ENCODE measurements at places on chromosomes 6 and 20.

GRCh38 chr6:13760307-13761304 is 49.0 kb upstream of the RANBP9 start:
- DNase-seq, result peak; percentile 19

GRCh38 chr6:43970068-43970912 is 157.0 kb downstream of the MRPL14 start:
- DNase-seq, result no peak

GRCh38 chr6:166752097-166752496 is 125.0 kb upstream of the RPS6KA2 start:
- no peak for DNase-seq

GRCh38 chr20:49424536-49424935 is 57.9 kb downstream of the KCNB1 start:
- no peak for DNase-seq

GRCh38 chr6:8683204-8683603 is 247.9 kb upstream of the SLC35B3 start:
- no peak for DNase-seq

DNA sequence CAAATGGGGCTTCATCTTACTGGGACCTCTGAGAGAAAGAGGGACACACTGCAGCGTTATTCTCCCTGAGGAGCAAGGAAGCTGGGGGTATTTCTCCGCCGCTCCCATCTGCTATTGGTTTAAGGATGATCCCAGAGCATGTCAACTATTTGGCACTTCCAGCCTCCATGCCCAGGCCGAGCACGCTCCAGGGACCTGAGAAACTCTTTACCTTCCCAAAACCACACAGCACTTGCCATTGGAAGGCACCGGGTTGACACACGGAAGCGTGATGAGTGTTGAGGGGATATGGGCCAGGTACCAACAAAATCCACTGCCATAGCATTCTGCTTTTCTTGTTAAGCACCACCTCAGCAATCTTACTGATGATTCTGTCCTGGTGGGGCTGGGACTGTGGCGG is 92.4 kb upstream of the SLC24A3 start:
- DNase-seq, result no peak

- DNase-seq, result no peak
Observed at GRCh38 chr20:63023071-63023935, 16.5 kb upstream of the BHLHE23 start.

DNA sequence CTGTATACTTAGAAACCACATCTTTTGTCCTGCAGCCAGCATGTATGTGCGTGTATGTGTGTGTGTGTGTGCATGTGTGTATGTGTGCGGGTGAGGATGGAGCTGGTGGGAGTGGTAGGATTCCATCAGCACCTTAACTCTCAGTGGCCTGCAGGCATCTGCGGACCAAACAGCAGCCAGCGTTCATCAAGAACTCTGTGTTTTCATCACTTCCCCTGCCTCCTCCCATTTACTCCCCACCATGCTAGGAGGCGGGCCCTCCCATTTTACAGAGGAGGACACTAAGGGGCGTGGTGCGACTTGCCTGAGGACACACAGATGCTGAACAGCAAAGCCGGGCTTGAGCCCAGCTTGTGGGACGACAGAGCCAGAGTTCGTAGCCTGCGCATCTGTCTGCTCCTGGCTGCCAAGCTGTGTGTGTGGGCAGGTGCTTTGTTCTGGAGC is 8.9 kb downstream of the VSTM2L start:
- DNase-seq, result no peak

- DNase-seq, result peak; percentile 22
Observed at GRCh38 chr20:54088430-54088829, 18.0 kb upstream of the BCAS1 start.

DNA sequence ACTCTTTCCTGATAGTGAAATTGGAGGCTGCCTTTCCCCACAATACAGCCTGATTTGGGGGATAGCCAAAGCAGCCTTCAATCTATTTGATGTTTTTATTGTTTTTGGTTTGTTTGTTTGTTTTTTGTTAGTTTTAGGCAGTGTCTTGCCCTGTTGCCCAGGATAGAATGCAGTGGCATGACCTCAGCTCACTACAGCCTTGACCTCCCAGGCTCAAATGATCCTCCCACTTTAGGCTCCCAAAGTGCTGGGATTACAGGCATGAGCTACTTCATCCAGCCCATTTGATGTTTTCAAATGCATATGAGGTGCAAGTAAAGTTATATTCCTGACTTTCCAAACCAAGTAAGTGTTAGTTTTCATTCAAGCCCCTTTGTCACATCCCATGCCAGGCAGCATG is 41.3 kb upstream of the SEC63 start:
- DNase-seq, result no peak

GRCh38 chr6:156508923-156509322 is 268.3 kb upstream of the ARID1B start:
- DNase-seq, result no peak

DNA sequence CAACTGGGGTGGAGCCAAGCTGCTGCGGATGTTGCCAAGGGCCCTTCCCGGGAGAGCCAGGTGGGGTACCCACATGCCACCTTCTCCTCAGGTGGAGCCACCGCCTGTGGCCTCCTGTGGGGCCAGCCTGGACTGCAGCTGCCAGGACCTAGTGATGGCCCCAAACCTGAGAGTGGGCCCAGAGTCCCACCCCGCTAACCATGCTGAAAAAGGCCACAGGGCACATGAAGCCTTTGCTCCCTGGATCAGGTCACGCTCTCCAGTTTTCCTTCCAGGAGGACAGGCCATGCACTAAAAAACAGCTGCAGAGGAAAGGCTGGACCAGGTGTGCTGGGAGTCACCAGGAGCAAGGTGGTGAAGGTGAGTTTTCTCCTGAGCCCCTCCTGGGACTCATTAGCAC is 73.9 kb upstream of the SLC22A16 start:
- no peak for DNase-seq

DNA sequence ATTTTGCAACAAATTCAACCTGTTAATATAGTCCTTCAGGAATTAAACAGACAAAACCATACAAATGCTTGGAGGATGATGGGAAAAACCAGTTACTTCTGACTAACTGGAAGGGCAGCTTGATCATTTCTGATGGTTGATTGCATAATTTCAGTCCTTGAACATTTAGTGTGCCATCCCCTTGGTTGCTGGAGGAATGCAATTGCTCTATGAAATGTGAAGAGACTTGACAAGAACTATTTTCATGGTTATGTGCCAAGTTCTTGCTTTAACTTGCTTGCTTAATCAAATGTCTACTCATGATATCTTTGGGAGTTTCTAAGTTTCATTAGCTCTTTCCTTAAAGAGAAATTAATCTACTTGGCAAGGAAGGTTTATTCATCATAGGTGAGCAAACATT is 45.2 kb downstream of the ANKEF1 start:
- DNase-seq, result peak; percentile 26

GRCh38 chr6:95973976-95974375 is 41.8 kb upstream of the FUT9 start:
- no peak for DNase-seq

DNA sequence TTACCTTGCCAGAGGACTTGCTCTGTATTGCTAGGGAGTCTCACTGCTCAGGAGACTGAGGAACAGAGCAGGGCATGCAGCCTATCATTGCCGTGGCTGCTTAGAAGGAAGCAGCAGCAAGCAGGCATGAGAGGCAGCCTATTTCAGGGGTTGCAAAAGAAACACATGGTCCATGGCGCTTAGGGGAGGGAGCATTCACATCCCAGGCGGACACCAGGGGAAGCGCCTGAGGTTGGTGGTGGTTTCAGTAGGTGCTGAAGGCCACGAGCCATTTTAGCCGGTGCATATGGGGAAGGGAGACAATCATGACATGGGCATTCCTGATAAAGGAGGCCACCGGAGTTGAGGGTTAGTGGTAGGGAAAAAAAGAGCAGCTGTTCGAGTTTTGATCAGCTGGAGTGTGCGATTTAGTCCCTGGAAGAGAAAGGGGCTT is 20.9 kb downstream of the FARS2 start:
- no peak for DNase-seq

DNA sequence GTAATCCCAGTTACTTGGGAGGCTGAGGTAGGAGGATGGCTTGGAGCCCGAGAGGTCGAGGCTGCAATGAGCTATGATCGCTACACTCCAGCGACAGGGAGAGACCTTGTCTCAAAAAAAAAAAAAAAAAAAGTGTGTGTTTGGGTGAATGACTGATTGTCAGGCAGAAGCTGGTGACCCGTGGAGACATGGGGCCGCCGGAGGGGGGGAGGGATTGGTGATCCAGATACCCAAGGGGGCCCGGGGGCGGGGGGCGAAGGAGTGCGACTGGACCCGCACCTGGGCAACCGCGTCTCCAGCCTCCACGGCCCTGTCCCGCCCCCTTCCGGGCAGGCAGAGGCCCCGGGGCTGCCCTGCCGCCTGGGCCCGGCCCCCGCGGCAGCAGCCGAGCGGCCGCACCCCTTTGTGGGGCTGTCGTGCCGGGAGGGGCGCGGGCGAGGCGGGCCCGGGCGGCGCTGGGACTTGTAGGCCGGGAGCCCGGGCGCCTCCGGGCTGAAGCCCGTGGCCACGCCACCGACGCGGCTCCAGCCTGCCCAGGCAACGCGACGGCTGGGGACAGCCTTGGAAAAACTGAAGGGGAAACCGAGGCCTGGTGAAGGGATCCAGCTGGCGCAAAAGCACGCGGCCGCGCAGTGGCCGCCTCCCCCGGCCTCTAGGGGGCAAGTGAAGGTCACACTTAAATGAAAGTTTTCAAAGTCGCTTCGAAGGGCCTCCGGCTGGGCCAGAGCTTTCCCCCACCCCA is 2.1 kb upstream of the RBM38 start:
- no peak for DNase-seq

DNA sequence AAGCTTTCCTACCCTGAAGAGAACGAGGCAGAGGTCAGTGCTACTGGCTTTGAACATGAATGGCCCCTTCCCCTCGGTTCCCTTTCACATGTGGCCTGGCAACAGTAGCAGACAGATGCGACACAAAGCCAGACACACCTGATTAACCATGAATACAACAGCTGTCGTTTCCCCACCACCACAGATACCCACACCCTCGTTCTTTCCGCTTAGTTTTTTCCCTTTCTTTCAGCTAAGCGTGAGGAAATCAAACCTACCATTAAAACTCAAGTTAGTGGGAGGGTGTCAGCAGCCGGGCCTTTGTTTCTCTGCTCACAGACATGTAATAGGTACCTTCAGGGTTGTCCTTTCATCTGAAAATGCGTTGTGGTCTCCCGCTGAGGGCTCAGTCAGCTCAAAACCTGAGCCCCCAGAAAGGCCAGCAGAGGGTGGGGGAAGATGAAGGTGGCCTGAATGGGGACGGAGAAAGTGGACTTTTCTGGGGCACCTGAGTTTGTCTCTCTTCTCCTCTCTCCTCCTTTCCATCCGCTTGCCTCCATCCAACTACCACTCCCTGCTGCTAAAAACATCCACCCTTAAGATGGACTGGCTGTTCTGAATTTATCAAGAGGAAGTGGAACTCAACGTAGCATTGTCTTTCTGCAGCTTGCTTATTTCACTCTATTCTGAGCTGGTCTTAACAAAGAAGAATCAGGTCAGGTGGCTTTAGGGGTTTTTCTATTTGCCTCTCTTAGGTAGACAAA is 516.6 kb upstream of the JARID2 start:
- DNase-seq, result no peak

DNA sequence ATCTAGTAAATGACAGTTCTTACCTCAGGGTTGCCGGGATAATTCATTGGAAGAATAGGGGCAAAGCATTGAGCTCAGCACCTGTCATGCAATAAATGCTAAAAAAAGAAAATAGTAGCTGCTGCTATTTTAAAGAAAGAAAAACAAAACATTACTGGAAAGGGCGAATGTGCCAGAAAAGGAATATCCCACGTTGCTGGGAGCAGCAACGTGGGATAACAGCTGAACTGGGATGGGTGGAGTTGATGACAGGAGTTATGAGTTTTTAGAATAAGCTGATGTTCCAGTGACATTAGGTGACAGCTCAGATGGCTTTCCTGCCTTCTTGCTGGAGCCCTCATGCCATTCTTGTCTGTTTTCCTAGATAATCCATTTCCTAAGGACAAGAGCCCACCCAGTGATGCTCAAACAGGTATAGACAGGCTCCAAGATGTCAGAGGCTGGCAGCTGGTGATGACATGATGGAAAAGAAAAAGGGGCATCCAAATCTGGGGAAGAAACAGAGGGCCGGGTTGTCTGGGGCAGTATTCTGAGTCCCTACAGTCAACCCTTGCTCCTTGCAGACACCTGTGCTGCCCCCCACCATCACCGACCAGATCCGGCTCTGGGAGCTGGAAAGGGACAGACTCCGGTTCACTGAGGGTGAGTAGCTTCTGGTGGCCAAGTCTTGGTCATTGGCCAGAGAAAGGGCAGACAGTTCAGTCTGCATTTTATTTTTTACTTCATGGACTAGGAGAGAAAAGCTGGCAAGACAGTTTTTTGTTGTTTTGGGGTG is 1.1 kb upstream of the VARS2 start:
- DNase-seq, result no peak

GRCh38 chr6:96898241-96898851 is 655 bp upstream of the NDUFAF4 start:
- DNase-seq, result peak; percentile 5

DNA sequence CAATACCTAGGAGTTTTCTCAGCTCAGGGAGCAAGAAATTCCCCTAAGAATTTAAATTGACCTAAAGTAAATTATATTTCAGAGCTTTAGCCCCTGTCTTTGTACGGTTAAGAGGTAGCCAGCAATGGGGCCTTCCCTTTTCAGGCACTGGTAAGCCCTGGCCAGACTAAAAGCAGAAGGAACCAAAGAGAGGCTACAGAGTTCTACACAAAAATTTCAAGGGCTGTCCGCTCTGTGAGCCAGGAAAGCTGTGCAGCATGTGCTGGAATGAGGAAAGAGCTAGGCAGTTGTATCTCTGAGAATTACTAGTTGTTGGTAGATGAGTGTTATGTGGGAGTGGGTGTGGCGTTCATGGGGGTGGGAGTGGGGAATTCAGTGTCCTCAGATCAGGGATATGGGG is 96.3 kb upstream of the MAFB start:
- DNase-seq, result no peak

DNA sequence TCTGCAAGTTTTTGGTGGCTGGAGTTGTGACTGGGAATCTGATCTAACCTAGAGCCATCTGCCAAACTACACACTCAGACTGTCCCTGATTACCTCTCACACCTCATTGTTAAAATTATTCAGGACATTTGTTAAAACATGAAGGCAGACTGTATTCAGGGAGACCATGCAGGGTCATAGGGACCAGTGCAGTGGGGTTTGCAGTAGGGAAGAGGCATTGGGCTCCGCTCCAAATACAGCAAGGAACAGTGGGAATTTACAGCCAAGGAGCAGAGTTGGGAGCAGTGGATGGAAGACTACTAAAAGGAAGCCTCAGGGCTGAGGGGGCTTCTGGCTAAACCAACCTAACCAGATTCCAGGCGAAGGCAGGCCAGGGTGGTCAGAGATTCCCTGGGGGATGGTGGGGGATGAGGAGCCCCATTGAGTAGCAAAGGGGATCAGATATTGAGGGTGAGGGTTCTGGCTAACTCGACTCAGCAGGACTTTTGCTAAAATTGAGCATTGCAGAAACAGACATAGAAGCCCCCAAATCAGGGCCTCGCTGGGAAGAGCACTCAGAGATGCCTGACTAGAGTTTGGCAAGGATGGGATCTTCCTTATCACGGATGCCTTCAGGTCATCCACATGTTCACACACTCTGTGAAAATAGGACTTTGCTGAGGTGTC is 172.0 kb downstream of the ZDHHC14 start:
- no peak for DNase-seq
